ENCODE measurements at places on chromosomes 3 and 15.
A peak's percentile ranks its signal among the peaks of the same experiment; 100 is the strongest.

- DNase-seq: peak; percentile 84
Observed at GRCh38 chr3:123489400-123490004, 40.6 kb upstream of the ADCY5 start.

GRCh38 chr15:68278345-68278594, 725 bp downstream of the FEM1B start:
- DNase-seq: no peak

DNA sequence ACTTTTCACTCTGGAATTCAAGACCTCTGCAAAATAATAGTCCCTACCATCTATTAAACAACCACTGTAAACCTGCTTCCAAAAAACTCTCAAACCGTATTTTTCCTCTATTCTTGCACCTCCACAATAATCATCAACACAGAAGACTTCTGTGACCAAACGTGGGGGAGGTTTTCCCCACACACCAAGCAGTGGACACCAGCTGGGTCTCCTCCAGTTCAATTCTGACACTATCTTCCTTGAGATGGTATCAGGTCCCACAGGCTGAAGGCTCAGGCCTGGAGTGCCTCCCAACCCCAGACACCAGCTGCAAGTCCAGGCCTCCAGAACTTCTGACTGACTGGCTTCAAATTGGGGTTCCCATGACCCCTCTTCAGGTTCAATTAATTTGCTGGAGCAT, 89.6 kb upstream of the RAP2B start:
- no peak for DNase-seq

GRCh38 chr3:16417945-16418739, 95.4 kb downstream of the RFTN1 start:
- no peak for DNase-seq

- DNase-seq: no peak
Observed at GRCh38 chr3:180354214-180354613, 247.7 kb upstream of the TTC14 start.

DNA sequence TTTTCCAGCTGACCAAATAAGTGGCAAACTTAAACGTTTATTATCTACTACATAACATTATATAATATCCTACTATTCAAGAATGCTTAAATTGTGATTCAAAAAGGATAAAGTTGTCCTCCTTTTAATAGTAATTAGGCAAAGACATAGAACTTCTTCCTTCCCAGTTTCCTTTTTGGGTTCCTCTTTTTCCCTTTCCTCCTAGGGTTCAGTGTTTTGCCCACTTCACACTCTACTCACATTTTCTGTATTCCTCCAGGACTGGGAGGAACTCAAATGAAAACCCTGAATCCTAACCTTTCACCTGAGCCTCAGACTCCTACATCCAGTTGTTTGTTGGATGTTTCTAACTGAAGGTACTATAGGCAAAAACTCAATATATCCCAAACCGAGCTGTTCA, 132.5 kb downstream of the PEAK1 start:
- DNase-seq: no peak

DNA sequence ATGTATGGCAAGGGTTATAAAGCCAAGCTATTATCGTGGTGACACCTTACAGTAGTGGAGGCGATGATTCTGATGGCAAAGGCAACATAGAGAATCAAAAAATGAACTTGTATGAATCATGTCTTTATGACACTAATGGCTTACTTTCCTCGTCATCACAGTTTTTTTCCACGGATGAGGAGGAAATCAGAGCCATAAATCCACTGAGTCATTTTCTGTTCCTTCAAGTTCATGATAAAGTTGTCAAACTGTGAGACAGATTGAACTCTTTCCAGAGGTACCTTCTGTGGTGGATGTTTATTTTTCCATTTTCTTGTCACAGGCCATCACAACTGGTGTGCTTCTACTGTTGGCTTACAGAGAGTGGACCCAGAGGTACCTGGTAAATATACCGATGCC, 8.5 kb downstream of the TMEM212 start:
- DNase-seq: no peak

DNA sequence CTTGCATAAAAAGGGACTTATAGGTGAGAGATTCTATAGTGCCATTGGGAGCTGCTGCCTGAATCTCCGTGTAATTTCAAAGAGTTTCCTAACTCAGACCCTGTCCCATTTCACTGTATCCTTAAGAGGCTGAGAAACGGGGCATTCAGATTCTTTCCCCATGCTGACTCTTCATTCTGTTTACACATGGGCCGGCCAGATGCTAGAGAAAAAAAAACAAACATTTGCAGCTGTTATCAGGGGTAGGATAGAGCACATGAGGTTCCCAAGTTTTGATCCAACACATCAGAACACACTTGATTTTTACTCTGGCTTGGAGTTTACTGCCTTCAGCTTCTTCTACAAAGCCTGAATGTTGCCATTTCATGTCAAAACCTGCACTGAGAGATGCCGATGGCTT, 215.9 kb upstream of the TPRG1 start:
- DNase-seq: no peak

- DNase-seq: no peak
Observed at GRCh38 chr15:83631534-83631933, 22.4 kb upstream of the ADAMTSL3 start.

DNA sequence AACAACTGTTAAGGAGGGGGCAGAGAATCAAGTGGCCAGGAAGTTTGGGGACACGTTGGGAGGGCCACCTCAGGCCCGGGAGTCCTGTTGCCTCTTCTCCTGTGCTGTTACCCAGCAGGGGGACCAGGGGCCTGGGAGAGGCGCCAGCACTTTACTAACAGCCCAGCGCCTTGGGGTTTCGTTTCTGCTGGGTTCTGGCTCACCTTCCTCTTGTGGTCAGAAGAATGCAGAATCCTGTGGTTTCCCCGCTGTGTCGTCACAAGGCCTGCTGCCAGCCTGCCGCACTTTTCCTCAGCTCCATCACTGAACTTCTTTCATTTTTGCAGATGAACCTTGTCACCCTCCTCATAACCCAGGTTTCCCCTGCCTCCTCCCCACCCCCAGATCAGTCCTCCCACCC, 67.7 kb downstream of the SLC30A4 start:
- DNase-seq: peak; percentile 61

- no peak for DNase-seq
Observed at GRCh38 chr15:92079647-92080255, 226.2 kb downstream of the SLCO3A1 start.

DNA sequence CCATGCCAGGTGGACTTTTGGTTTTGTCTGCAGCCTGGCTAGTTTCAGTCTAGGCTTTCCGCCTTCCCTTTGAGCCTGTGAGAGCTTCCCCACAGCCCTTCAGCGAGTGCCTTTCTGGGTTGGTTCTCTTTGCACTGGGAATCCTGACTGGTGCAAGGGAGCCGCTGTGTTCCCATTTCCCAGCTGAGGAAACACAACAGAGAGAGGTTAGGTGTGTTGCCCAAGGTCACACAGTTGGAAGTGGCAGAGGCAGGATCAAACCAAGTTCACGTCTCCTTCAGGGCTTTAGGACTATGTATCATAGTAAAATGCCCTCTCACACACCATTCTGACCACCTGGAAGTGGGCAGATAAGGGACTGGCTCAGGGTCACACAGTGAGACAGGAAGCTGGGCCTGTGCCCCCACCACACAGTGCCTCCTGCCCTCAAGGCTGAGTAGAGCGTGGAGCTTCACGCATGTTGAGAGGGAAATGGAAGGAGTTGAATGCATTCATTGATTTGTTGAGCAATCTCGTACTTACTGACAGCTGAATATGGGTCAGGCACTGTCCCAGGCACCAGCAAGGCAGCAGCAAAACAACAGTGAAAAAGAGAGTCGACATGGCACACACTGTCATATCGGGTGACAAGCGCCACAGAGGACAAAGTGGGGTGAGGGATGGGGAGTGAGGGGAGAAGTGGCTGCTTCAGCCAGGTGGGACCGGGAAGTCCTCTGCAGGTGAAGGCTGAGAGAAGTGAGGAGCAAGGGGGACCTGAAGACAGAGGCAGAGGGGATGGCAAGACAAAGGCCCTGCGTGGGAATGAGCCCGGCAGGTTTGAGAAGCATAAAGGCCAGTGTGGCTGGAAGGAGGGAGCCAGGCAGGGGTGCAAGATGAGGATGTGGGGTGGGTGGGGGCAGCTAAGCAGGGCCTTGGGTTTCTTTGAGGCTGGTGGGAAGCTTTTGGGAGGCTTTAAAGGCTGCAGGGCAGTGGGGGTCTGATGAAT, 12.3 kb upstream of the ANPEP start:
- DNase-seq: no peak

DNA sequence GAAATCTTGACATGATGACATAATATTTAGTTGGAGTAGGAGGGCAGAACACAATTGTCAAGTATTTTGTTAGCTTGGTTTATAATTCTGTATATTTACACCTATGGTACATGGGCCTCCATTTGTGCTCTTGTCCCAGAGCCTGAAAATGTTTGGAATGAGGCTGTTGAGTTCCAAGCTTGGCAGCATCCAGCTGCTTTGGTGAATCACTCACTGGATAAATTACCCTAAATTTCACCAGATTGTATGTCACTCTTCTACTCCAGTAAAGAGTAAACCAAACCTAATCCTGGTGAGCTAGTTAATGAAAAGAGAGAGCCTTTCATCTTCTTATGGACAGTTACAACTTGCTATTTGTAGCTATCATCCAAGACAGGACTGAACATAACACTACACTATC, 928.7 kb downstream of the DIPK2A start:
- DNase-seq: no peak

DNA sequence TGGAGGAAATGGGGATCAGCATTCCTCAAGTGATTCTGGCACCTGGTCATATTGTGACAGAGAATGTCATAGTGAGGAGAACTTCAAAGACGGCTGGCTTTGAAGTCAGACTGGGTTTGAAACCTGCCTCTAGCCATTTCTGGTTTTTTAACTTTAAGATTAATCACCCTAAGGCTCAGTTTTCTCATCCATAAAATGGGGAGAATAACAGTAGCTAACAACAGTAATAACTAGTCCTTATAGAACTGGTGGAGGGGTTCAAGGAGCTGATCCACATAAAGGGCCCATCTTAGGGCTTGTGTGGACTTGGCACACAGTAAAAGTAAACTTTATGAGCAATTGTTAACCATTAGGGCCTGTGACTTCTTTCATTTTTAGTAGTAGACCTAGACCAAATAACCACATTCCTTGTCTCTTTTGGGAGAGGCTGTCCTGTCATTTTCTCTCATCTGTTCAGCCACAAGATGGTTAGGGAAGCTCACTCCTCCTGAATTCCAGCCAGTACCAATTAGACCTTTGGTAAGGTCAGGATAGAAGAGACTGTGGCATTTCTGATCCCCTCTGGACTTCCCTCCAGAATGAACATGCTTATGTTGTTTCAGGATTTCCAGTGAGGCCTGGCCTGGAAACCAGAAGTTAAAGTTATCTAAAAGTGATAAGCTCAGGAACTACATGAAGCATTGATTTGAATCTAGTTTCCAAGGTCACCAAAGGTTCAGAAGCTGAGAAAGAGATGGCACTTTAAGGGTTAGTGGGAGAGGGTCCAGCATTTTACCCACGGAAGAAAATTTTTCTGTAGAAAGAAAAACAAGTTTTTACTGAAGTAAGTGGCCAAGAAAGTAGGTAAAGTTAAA, 159.3 kb upstream of the DPH6 start:
- DNase-seq: no peak

DNA sequence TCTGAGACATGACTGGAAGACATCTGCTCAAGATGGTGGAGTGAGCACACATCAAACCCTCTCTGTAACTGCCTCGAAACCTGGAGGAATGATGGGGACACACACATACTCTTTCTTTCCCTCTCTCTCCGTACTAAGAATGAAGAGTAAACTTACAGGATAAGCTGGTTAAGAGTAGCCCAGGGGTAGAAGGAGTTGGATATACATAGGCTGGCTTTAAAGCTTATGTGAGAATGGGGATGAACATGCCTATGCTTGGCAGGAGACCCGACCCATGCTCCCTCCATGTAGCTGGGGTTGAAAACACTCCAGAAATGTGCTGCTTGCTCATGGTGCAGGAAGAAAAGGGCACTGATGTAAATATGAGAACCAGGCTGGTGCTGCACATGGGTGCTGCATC, 68.9 kb downstream of the IL20RB start:
- no peak for DNase-seq

- no peak for DNase-seq
Observed at GRCh38 chr15:47725906-47726305, 8.6 kb downstream of the SEMA6D start.

DNA sequence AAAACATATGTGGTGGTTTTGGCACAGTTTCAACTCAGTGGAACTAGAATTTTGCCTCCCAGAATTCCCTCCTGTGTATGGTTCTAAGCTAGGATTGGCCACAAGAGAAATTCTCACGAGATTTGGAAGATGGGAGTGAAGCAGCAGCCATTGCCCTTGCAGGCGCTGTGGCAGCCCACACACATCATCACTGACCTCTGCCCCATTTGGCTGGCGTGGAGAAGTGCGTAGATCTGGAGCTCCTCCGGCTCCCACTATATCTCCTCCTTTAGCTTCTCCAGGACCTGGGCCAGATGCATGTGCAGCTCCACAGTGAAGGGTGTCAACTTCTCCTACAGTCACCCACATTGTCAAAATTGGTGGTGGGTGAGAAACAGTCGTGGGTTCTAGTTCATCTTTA, 199.6 kb downstream of the EFHB start:
- DNase-seq: no peak

DNA sequence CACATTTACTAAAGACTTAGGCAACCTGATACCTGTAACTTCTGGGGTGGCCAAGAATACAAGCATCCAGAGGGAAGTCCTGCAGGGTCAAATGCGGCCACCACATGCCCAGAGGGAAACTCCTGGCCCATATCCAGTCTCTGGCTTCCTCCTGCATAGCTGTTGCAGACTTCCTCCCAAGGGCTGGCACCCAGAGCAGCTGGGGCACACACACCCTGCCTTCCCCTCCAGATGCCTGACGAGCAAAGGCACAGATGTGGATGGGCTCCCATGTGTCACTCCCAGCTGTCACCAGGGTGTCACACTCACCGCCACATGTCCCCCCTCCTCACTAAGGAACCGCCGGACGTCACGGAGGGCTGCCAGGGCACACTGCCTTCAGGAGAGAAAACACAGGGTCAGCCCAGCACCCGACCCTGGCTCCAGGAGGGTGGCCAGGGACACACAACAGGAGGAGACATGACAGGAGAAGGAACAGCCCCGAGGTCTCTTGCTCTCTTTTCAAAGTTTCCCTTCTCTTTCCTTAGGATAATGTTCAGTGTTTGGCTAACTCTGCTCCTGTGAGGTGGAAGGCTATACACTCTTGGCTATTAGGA, 13.2 kb downstream of the PFKFB4 start:
- no peak for DNase-seq

- DNase-seq: no peak
Observed at GRCh38 chr3:173823911-173824460, 426.4 kb downstream of the NLGN1 start.

DNA sequence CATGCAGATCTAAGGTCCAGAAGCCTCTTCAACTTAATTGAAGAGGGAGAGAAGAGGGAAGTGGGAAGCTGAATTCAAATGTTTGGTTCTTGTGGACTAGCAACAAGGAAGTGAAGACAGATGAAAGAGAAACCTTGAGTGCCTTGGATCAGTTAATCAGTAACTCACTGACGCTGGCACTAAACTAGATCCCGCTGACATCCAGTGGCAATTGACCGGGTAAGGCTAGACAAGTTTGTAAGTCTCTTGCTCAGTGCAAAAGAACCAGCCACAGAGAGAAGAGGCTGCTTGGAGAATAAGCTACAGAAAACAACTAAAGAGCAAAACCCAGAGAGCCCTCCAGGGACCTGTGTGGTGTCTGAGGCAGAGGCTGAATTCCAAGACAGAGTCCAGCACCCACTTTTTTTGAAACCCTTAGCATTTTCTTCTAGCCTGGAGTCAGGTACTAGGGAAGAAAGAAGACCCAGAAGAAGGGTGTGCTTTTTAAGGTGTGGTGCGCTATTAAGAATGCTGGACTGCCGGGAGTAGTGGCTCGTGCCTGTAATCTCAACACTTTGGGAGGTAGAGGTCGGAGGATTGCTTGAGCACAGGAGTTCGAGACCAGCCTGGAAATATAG, 6.9 kb downstream of the PLCH1 start:
- no peak for DNase-seq
